Activated T-cell treated with anti-CD3 and anti-CD28 coated beads, Interleukin-2, amount 50 U/mL, for 72 hours (primary cell): ENCODE measurements at places on chromosomes 3 and 15. TPM values are rescaled to one million over a fixed set of nuclear protein-coding genes. Genes with fewer than 3 reads are reported as not detected.

- no peaks in the 10 kb centered on the region for H3K27me3 ChIP-seq
- H3K27ac ChIP-seq, result no peak overlapping the region
- H3K4me3 ChIP-seq, result no peak overlapping the region
- peak; percentile 7 for DNase-seq
- H3K36me3 ChIP-seq, result peaks cover 13% of the 10 kb centered on the region
Measured at GRCh38 chr3:149879872-149880271, 66.9 kb downstream of the RNF13 start.

- no peak overlapping the region for H3K4me3 ChIP-seq
- no peak for DNase-seq
- peak overlapping the region; percentile 63 for H3K27ac ChIP-seq
- no peaks in the 10 kb centered on the region for H3K27me3 ChIP-seq
Measured at GRCh38 chr3:122409446-122409845, 6.4 kb downstream of the WDR5B start.

The ARRDC4 gene
- total RNA-seq, result 1.5 TPM

DNA sequence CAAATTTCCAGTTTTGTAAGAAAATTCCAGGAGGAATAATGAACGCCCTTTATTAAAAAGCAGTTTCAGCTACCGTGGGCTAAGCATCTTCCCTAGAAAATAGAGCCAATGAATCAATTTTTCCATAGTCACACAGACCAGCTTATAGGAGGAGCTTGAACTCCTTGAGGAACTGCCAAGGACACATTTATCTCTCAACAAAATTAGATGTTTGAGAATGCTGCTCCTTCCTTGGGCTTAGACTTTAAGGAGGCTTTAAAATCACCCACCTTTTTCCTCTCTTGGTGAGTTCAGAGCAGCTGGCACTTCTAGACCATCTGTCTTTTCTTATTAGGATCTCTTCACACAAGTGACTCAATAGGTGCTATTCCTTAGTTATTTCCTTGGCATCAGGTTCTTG is 588.0 kb downstream of the SQOR start:
- H3K27ac ChIP-seq, result no peak overlapping the region
- no peaks in the 10 kb centered on the region for H3K36me3 ChIP-seq
- no peaks in the 10 kb centered on the region for H3K4me1 ChIP-seq
- no peak for DNase-seq
- no peak overlapping the region for H3K4me3 ChIP-seq
- no peaks in the 10 kb centered on the region for H3K27me3 ChIP-seq

GRCh38 chr3:32897001-32897601 is 54.3 kb upstream of the CCR4 start:
- H3K4me1 ChIP-seq, result peaks cover 1% of the 10 kb centered on the region
- peaks cover 66% of the 10 kb centered on the region for H3K27me3 ChIP-seq
- no peak overlapping the region for H3K27ac ChIP-seq

DNA sequence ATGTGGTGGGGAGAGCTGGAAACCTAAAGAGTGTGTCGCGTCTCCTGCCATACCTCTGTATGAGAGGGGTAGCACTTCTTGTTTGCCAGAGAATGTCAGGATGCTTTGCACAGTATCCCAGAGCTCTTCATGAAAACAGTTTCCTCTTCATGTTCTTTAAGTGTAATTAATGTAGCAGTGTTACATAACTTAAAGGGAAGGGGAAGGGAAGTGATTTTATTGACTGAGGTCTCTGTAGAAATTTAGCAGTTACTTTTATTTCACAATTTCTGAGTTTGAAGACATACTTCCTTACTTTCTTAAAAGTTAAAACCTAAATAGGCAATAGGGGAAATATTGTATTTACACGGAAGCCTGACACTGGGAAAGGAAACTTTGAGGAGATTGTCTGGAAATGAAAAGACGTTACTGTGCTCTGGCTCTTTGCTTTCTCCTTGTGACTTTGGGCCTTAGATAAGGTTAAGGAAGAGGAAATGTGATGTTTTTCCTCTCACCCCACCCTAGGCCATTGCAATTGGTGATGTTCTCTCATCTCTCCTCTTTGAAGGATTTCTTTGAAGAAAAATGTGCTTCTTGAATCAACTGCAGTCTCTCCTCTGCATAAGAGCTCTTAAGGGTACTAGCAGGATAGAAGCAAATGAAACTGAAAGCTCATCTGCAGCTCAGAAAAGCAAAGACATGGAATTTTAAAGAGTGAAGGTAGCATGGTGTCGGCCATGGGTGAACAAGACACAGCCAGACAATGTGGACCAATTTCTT is 6.0 kb downstream of the NXPE3 start:
- peaks cover 52% of the 10 kb centered on the region for H3K4me1 ChIP-seq
- H3K27me3 ChIP-seq, result no peaks in the 10 kb centered on the region
- peaks cover 23% of the 10 kb centered on the region for H3K36me3 ChIP-seq
- peak overlapping the region; percentile 88 for H3K27ac ChIP-seq
- DNase-seq, result no peak
- H3K4me3 ChIP-seq, result peak overlapping the region; percentile 80

- H3K4me3 ChIP-seq, result peak within 1 kb of the TSS; percentile 99
- H3K36me3 ChIP-seq, result peaks cover 4% of the 10 kb centered on the region
- H3K27me3 ChIP-seq, result no peaks in the 10 kb centered on the region
- peaks cover 36% of the 10 kb centered on the region for H3K4me1 ChIP-seq
- H3K27ac ChIP-seq, result peak within 1 kb of the TSS; percentile 99
- DNase-seq, result peak; percentile 89
Measured at GRCh38 chr3:56683122-56683817, at the start of gene TASOR. TASOR (minus strand) TSS chr3:56683265; CDS start chr3:56683006, 259 bp downstream.

- no peaks in the 10 kb centered on the region for H3K36me3 ChIP-seq
- H3K4me1 ChIP-seq, result no peaks in the 10 kb centered on the region
- no peak overlapping the region for H3K4me3 ChIP-seq
- no peak overlapping the region for H3K27ac ChIP-seq
- DNase-seq, result no peak
Measured at GRCh38 chr3:58829321-58830000, 162.9 kb upstream of the FAM3D start.

DNA sequence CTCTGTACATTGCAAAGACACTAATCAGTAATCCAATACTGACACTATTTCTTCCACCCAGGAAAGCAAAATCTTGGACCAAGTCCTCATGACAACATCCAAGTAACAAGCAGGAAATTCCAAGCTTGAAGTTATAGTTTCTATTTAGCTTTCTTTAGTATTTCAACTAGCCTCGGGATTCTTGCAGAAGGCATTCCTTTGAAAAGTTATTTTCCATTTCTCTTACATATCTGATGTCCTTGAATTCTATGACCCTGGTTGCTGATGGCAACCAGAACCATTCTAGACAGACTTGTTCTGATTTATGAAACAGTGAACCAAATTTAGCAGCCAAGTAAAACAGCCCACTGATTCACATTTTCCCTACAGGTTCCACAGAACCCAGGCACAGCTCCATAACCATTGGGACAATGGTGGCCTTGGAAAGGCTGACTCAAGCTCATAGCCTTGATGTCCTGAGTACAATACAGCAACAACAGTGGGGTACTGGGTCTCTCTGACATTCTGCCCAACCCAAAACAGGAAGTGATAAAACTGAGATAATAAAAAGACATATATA is 26.5 kb downstream of the P3H2 start:
- no peaks in the 10 kb centered on the region for H3K36me3 ChIP-seq
- H3K4me3 ChIP-seq, result no peak overlapping the region
- no peak for DNase-seq
- H3K27ac ChIP-seq, result no peak overlapping the region

DNA sequence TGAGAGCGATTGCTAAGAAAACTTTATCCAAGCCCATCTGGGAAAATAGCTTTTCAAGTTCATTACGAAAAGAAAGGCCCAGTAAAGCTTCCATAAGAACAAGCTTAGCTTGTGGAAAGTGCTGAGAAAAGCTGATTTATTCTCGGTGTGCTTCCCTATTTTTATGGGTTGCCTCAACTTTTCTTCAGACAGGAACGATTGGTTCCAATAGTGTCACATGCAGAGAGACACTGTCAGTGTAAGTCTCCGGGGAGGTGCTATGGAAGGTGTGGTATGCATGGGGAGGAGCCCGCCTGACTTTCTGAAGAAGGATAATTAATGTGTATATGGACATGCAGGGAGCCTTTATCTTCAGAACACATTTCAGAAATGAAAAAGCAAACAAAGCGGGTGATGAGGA is 177.2 kb downstream of the SSR3 start:
- H3K4me3 ChIP-seq, result no peak overlapping the region
- no peak overlapping the region for H3K27ac ChIP-seq
- DNase-seq, result no peak

DNA sequence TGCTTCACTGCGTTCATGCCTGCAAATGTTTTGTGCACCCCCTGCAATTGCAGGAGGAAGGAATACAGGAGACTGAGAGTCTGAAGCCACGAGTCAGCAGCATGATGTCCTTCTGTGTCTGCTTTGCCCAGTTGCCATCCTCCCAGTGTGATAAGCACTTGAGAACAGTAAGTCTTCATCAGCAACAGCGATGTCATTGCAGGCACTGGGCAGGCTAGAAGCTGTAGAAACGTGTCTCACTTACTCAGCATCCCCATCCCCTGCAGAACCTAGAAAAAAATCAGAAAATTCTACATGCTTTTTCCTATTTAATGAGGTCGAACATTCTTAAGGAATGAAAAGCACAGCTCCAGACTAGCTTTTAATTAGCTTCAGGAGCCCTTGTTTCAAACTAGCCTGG is 156.5 kb upstream of the LPP start:
- DNase-seq, result no peak
- H3K4me3 ChIP-seq, result no peak overlapping the region
- H3K4me1 ChIP-seq, result peaks cover 73% of the 10 kb centered on the region
- H3K36me3 ChIP-seq, result peaks cover 2% of the 10 kb centered on the region
- no peak overlapping the region for H3K27ac ChIP-seq

- no peak overlapping the region for H3K4me3 ChIP-seq
- H3K27me3 ChIP-seq, result no peaks in the 10 kb centered on the region
- DNase-seq, result no peak
Measured at GRCh38 chr3:143358155-143358792, 238.7 kb downstream of the CHST2 start.

GRCh38 chr3:162200836-162201235 is 704.2 kb downstream of the OTOL1 start:
- no peaks in the 10 kb centered on the region for H3K36me3 ChIP-seq
- H3K27ac ChIP-seq, result no peak overlapping the region
- H3K4me3 ChIP-seq, result no peak overlapping the region
- H3K27me3 ChIP-seq, result no peaks in the 10 kb centered on the region
- DNase-seq, result no peak

- no peak overlapping the region for H3K4me3 ChIP-seq
- H3K27ac ChIP-seq, result no peak overlapping the region
- peaks cover 10% of the 10 kb centered on the region for H3K4me1 ChIP-seq
- DNase-seq, result peak; percentile 3
- no peaks in the 10 kb centered on the region for H3K27me3 ChIP-seq
Measured at GRCh38 chr3:22960105-22960984, 242.8 kb upstream of the UBE2E2 start.

DNA sequence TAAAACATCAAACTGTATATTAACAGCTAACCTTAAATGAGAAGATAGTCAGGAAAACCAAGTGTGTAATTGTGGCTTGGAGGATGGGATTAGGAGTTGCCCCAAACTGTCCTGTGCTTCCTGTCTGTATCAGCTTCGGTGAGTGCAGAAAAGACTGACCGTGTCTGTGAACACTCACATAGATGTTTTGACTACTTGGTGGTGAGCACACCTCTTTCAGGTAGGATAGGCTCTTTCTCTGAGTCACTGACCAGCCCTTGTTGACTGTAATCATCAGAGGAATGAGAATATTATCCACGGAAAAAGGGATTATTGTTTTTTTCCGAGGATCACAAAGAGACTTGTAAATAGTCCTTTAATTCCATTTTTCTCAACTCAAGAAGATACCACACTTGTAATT is 51.5 kb downstream of the GMNC start:
- no peaks in the 10 kb centered on the region for H3K27me3 ChIP-seq
- H3K36me3 ChIP-seq, result no peaks in the 10 kb centered on the region
- no peaks in the 10 kb centered on the region for H3K4me1 ChIP-seq
- no peak overlapping the region for H3K27ac ChIP-seq

The MFAP1 gene
- total RNA-seq, result 34.1 TPM

DNA sequence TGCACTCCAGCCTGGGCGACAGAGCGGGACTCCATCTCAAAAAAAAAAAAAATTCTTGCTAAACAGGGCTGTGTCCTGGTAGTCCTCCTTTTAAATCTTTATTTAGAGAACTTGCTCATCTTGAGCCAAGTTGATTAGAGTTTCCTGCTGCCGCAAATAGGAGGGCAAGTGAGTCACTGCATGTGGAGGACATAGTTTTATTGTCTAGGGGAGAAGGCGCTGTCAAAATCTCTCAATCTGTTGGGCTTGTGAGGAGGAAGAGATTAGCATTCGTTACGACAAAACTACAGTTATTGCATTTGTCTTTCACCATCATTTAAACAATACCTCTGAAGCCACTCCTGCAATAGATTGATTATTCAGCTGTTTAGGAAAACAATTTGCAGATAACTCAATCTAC is 11.5 kb downstream of the MUC4 start:
- peaks cover 21% of the 10 kb centered on the region for H3K27me3 ChIP-seq
- no peak for DNase-seq
- H3K36me3 ChIP-seq, result no peaks in the 10 kb centered on the region
- peaks cover 37% of the 10 kb centered on the region for H3K4me1 ChIP-seq

- peaks cover 8% of the 10 kb centered on the region for H3K36me3 ChIP-seq
- H3K27ac ChIP-seq, result no peak overlapping the region
- H3K27me3 ChIP-seq, result no peaks in the 10 kb centered on the region
Measured at GRCh38 chr3:121707531-121708273, 41.8 kb downstream of the GOLGB1 start.

The P2RY1 gene
- total RNA-seq, result 2.4 TPM

- no peaks in the 10 kb centered on the region for H3K36me3 ChIP-seq
- H3K4me3 ChIP-seq, result peak overlapping the region; percentile 52
- no peak for DNase-seq
- H3K27me3 ChIP-seq, result peaks cover 14% of the 10 kb centered on the region
Measured at GRCh38 chr3:141385406-141386125, 17.3 kb downstream of the ZBTB38 start.

The ARL14 gene
- total RNA-seq, result not detected

DNA sequence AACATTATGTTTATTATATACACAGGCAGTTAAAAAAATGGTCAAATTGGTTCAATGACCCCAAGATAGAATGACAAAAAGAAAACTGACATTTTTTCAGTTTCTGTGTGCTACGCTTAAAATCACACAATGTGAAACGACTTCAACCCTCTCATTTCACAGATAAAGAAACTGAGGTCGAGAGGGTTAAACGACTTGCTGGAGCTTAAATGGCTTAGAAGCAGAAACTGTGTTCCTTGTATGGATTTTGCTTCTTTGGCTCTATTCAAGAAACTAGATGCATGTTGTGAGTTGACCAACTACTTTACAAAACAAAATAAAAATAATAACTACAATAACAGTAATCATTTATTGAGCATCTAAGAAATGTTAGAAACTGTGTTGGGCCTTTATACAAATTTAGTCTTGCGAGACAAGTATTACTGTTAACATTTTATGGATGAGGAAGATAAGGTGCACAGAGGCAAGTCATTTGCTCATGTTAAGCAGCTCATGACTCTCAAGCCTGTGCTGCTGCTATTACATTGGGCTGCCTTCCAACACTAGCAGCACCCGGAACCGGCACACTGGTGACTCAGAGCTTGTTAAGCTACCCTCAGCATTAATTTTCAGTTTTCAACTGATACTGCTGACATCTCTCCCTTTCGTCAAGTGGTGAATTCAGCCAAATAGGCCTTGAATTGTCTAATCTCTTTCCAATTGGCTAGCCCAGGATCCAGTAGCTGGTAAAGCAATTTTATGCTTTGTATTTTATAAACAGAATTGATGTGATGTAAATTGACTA is 487.6 kb downstream of the NAALADL2 start:
- DNase-seq, result no peak
- no peak overlapping the region for H3K27ac ChIP-seq
- H3K27me3 ChIP-seq, result no peaks in the 10 kb centered on the region
- no peaks in the 10 kb centered on the region for H3K4me1 ChIP-seq

The BSN gene
- total RNA-seq, result 0.17 TPM
